IPS-NIHi11 (cell line): ENCODE measurements at places on chromosomes 3 and 15.

GRCh38 chr3:188792793-188793192 is 379.0 kb upstream of the TPRG1 start:
- peak; percentile 55 for DNase-seq

- peak; percentile 23 for DNase-seq
Observed at GRCh38 chr3:193902607-193903511, 233.1 kb upstream of the HES1 start.

GRCh38 chr3:127053026-127053425 is 70.1 kb downstream of the PLXNA1 start:
- no peak for DNase-seq

DNA sequence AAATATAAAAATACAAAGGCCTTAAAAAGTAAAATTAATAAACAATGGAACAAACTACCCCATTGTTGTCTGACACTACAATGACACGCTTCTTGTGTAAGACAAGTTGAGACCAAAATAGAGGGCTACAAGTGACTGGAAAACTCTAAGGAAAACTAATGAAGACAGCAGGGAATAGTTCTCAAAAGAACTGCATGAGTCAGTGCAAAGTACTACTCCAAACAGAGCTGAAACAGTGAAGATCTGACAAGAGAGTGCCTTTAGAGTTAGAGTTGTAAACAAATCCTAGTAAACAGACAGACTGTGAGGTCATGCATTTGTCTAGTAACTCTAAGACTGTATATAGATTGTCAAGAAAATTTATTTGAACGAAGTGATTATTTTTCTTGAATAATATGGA is 233.9 kb downstream of the BBX start:
- no peak for DNase-seq

- DNase-seq = no peak
Observed at GRCh38 chr3:126130081-126130855, 46.3 kb upstream of the SLC41A3 start.
